ENCODE measurements at places on chromosomes 11 and 22. TPM values are rescaled to one million over a fixed set of nuclear protein-coding genes. Genes with fewer than 3 reads are reported as not detected.

MS4A4E gene
- not detected for total RNA-seq

GRCh38 chr22:33896154-33896553, 24.1 kb downstream of the LARGE1 start:
- no peaks in the 10 kb centered on the region for H3K36me3 ChIP-seq
- no peak overlapping the region for H3K4me3 ChIP-seq
- H3K27ac ChIP-seq, result no peak overlapping the region
- no peaks in the 10 kb centered on the region for H3K4me1 ChIP-seq

DNA sequence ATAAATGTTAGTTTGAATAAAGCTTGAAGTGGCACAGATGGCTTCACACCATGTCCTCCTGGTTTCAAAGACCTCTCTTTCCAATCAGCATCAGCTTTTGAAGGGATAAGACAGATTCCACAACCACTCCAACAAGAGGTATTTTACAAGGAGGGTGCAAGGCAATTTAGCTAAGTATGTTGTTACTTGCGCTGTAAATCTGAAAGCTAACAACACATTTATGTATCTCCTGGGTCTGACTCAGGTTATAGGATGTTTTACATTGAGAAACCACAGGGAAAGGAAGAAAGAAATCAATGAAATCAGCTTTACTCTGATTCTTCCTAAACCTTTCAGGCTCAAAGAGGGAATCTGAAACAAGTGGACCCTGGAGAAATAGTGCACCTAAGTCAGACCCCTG, 12.1 kb downstream of the CWC15 start:
- no peak overlapping the region for H3K4me3 ChIP-seq
- no peak overlapping the region for H3K27ac ChIP-seq
- no peaks in the 10 kb centered on the region for H3K27me3 ChIP-seq
- no peak for DNase-seq

GRCh38 chr11:65382804-65383368, 440 bp upstream of the SLC25A45 start:
- peak; percentile 95 for DNase-seq
- H3K4me3 ChIP-seq, result peak overlapping the region; percentile 55
- H3K4me1 ChIP-seq, result peaks cover 63% of the 10 kb centered on the region
- H3K36me3 ChIP-seq, result no peaks in the 10 kb centered on the region

DNA sequence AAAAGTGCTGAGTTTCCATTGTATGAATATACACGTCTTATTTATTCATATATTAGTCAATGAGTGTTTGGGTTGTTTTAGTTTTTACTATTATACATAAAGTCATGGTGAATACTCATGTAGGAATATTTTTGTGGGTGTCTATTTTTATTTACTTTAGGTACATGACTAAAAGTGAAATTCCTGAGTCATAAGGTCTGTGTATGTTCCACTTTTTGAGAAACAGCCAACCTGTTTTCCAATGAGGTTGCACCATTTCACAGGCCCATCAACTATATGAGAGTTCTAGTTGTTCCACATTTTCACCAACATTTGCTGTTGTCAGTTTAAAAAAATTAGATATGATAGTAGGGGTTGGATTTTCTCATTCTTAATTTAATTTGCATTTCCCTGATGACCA, 6.6 kb upstream of the OR6X1 start:
- no peak overlapping the region for H3K27ac ChIP-seq
- H3K27me3 ChIP-seq, result peaks cover 46% of the 10 kb centered on the region
- no peak for DNase-seq
- no peaks in the 10 kb centered on the region for H3K4me1 ChIP-seq
- no peaks in the 10 kb centered on the region for H3K36me3 ChIP-seq
